ENCODE measurements at places on chromosomes 2 and 18.

- no peak for DNase-seq
Measured at GRCh38 chr2:222753251-222753824, 81.9 kb downstream of the MOGAT1 start.

GRCh38 chr2:205644018-205644417 lies 38.3 kb upstream of the NRP2 start:
- DNase-seq: no peak

DNA sequence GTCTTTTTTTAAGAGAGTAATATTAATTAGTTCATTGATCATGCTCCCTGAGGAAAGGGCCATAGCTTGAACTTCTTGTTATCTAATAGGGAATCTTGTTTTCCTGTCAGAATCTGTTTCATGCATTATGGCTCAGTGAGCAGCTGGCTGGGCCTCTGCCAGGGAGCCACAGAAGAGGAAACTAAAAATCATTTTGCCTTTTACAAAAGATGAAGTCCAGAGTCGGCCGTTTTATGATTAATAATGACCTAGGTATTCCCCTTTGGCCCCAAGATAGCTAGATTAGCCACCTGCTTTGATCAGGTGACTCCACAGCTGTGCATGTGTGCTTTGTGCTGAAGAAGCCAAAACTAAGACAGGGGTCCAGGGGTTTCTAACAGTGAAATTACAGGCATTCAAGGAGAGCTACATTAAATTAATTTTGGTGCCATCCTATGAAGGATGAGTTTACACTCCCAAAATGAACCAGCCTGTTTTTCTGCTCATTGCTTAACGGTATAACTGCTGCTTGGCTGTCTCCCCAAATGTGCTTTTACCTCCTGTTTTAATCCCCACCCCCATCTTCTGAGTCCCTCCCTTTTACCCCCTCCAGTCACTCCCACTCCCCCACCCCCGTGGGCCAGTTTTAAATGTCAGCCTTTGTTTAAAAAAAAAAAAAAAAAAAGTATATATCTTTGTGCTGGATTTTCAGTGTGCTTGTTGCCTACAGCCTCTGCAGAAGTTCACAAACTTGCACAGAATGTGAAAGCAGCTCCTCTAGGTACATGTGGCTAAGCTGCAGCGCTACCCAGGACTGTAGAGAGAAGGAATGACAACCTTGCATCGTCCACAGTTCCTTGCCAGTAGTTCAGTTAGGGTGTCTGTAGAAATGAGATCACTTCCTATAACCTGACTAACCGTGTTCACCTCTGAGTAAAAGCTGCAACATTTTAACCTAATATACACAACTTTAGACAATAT lies 93.1 kb downstream of the CABLES1 start:
- DNase-seq: no peak

GRCh38 chr2:217049956-217050355 lies 190.1 kb upstream of the TNP1 start:
- no peak for DNase-seq

- DNase-seq: no peak
Measured at GRCh38 chr18:33264566-33264965, 176.0 kb downstream of the CCDC178 start.

DNA sequence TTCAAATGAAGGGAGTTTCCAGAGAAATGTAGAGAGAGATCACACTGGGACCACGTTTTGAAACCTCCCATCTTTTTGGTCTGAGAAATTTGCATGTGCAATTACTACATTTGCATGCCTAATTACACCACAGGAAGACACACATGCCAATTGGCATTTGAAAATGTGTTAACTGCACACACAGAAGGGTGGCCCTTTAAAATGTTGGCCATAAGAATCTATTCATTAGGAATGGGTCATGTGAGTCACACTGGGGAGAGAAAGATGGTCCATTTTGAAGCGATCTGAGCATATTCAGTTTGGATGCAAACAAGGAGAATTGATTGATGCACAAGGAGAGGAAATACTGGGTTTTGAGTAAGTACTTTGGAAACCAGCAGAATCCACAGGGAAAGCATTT lies 1407.1 kb upstream of the ACVR2A start:
- no peak for DNase-seq

GRCh38 chr2:206160125-206160806 lies 571 bp downstream of the EEF1B2 start:
- DNase-seq: no peak

GRCh38 chr2:200442471-200442870 lies 67.4 kb downstream of the KCTD18 start:
- DNase-seq: no peak

DNA sequence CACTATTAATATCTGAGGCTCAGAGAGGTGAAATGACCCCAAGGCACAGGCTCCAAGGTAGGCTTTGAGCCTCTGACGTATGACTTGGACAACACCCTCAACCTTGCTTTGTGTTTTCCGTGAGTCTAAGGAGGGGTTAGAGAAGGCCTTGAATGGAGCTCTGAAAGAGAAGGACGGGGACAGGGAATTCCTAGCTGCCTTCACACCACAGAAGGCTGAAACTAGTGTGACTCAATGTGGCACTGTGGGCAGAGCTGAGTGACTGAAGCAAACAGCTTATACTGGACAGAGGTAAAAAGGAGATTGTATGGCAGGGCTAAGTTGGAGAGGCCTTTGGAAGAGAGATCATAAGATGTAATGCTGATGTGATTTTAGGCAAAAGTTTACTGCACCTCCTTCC lies 3.5 kb upstream of the NCK2 start:
- DNase-seq: no peak

DNA sequence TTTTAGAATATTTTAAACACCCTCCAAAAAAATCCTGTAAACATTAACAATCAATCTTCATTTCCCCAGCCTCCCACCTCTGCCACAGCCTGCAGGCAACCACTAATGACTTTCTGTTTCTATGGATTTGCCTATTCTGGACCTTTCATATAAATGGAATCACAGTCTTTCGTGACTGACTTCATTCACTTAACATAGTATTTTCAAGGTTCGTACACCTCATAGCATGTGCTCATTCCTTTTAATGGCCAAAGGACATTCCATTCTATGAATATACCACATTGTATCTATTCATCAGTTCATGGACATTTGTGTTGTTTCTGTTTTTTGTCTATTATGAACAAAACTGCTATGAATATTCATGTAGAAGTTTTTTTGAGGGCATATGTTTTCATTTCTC lies 48.5 kb downstream of the NAT8 start:
- DNase-seq: no peak

DNA sequence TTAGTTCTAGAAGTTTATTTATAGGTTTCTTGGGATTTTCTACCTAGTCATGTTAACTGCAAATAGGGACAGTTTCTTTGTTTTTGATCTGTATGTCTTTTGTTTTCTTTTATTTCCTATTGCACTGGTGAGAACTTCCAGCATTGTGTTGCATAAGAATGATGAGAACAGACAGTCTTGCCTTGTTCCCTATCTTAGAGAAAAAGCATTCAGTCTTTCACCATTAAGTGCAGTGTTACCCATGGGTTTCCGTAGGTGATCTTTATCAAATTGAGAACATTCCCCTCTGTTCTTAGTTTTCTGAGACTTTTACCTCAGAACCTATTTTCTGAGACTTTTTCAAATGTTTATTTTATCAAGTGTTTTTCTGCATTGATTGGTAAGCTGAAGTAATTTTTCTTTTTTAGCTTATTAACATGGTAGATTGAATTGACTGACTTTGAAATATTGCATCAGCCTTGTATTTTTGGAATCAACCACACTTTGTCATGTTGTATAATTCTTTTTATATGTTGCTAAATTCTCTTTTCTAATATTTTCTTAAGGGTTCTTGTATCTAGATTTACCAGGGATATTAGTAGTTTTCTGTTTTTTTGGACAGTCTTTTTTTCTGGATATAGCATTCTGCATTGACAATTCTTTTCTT lies 17.2 kb downstream of the MFSD6 start:
- no peak for DNase-seq

DNA sequence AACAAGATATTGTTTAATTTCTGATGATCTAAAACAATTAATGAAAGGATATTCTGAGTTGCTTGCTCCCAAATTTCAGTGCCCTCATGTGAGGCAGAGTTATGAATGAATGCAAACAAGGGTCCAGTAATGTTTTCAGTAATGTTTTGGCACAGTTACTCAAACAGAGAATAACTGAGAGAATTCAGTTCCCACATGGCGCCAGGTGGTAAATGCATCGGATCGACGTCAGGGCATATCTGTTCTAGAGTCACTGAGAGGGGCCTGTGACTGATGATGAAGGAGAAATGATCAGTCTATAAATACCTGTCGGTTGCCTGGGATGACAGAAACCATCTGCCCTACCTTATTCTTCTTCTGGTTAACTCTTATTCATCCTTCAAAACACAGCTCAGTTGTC lies 81.4 kb downstream of the KCNS3 start:
- no peak for DNase-seq

GRCh38 chr18:7454429-7454828 lies 112.7 kb upstream of the PTPRM start:
- no peak for DNase-seq

DNA sequence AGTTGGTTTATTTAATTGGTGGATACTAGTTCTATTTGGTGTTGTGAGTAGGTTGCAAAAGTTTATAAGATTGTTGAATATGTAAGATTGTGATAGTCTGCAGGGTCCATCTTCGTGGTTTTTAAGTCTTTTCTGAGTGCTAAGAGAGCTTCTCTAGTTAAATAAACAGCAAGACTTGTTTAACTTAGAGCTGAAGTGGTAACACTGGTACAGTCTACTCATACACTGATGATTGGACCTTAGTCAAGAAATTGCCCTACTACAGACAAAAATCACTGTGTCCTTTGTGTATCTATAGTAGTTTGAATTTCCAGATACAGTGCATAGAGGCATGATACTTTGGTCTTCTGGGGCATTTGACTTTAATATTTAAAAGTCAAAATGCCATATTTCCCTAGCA lies 94.6 kb downstream of the PHLPP1 start:
- no peak for DNase-seq

- DNase-seq: peak; percentile 81
Measured at GRCh38 chr2:131682122-131682944, 154.6 kb downstream of the CCDC74A start.

GRCh38 chr2:235896061-235896460 lies 272.1 kb downstream of the GBX2 start:
- no peak for DNase-seq

DNA sequence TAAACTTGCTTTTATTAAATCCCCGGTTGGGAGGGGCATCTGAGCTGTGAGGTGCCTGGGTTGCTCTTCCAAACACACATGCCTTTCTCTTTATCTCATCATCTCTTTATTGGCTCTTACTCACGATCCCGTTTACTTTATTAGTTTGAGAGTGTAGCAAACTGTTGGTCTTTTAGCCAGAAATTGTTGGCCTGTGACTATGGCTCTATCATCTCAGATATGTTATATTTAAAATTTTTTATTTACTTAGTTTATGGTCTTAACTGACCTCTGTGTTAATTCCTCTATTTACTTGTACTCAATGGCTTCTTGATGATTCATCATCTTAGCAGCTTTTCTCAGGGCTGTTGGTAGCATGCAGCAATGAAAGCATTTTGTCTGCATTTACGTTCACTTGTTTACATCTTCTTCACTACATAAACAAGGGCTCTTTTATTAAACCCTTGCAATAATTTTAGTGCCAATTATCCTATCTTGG lies 408.4 kb downstream of the HRH4 start:
- DNase-seq: no peak

DNA sequence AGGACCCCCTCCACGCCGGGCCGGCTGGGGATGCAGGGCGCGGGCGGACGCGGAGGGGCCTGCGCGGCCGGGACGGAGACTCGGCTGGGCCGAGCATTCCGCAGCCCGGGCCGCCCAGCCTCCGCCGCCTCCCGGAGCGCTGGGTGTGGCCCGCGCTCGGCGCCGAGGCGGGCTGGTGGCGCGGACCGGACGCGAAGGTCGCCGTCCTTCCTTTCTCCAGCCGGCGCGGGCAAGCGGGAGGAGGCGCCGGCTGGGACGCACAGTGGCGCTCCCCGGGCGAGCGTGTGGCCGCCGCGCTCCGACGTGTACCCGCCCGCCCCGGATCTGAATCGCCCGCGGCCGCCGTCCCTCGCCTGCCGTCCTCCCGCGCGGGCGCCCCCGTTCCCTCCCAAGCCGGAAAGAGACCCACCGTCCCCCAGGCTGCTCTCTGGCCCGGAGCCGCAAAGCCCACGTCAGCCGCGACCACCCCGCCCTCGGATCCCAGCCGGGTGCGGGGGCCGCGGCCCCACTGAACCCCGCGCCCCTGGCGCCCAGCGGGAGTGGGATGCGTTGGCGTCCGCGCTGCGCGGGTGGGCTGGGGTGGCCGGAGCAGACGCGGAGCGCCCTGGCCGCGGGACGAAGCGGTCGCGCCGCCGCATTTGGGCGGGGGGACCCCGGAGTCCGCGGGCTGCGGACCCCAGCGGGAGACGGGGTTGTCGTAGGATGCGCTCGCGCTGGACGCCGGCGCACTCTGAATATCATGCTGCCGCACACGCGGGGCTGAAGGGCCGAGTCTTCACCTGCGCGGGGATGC lies 634 bp downstream of the SPATS2L start:
- DNase-seq: peak; percentile 41

GRCh38 chr18:48885266-48885923 lies 65.4 kb downstream of the SMAD7 start:
- no peak for DNase-seq

Measured in activated naive CD8-positive, alpha-beta T cell treated with anti-CD3 and anti-CD28 coated beads for 36 hours (primary cell).